PC-3 (cell line): ENCODE measurements at places on chromosomes 4 and X. TPM values are rescaled to one million over a fixed set of nuclear protein-coding genes. Genes with fewer than 3 reads are reported as not detected.

VEGFC gene
- 36.6 and 43.4 TPM in 2 replicates for total RNA-seq

- peak; percentile 71 for DNase-seq
Observed at GRCh38 chr4:172648471-172648870, 520.1 kb upstream of the GALNT7 start.

FAM133A gene
- total RNA-seq = 0.06 and 0.07 TPM in 2 replicates

DNA sequence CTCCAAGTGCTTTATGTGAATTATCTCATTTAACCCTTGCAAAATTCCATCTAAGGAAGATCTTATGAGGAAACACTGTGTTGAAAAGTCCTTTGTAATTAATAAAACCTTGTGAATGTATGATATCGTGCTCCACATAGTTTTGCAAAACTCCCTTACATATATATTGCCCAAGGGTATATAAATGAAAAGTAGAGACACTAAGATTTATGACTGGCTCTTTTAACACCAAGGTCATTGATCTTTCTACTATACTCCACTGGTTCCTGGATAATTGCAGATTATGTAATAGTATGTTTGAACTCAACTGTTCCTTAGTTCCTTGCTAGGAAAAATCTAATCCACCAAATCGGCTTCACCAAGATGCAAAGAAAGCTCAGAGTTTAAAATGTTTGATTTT is 48.0 kb upstream of the TMEM33 start:
- no peak for DNase-seq

DNA sequence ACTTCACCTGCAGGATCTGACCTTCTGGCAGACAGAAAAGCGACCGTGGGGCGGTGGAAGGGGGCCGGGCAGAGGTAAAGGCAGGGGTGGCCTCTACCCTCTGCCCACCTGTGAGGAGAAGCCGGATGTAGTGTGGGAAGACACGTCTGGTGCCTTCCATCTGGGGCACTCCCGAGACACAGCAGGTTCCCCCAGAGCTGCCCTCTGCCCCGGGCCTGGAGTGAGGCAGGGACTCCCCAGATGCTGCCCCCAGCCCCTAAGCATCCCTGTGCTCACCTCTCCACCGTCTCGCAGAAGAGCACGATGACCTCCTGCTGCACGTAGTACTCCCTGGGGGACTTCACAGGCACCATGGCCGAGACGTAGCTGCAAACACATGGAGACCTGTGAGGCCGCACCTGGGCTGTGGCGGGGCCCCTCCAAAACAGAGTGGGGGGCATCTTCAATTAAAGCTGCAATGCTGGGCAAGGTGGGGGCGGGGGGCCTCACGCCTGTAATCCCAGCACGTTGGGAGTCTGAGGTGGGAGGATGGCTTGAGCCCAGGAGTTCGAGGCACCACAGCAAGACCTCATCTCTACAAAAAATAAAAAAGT is 75.3 kb upstream of the MXD4 start:
- DNase-seq = no peak

DNA sequence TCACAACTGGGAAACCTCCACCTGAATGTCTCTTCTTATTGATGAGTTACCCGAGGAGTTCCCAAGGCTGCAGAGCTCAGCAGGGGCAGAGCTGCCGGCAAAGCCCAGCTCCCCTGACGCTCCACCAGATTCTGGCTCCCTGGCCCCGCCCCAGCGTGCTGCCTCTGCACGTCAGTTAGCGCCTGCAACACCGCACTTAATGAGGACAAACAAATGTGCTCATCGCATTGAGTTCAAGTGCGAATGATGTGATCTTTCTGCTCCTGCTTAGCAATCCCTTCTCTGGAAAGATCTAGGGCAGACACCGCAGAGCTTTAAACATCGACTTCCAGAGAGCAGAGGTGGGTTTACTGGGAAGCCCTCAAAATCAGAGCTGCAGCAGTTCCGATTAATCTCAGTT is 55.5 kb upstream of the FBXW7 start:
- no peak for DNase-seq

- no peak for DNase-seq
Observed at GRCh38 chrX:131821945-131822622, 201.0 kb upstream of the STK26 start.

DNA sequence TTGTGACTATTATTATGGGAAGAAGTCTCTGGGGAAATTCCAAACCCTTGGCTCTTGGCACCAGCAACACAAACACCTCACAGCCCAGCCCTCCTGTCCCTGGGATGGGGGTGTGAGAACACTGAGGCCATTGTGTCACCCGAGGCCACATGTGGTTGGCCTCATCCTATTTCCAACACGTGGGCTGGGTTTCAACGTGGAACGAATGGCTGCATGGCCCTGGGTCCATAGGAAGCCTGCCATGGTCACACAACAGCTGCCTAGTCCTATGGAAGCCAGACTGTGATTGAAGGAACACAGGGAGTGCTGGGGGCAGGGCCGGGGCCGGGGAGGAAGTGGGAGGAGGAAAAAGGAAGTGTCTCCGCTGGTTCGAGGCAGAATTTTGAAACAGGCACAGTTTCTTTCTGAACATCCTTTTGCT is 10.0 kb downstream of the CLCN4 start:
- no peak for DNase-seq

DNA sequence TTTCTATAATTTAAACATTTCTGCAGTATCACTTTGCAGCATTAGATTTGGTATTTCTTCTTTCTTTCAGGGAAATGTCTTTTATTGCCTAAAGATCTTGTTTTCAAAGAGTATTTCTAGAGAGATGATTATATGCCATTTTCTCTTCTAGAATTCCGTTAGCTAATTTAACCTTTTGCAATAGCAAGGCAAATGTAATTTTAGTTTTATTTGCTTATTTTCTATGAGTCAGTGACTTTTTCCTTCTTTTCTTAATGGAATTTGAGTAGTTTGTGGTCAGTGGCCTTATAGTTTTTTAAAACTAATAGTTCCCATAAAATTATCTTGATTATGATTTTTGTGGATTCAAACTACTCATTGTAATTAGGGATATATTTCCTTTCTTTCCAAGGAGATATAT is 72.2 kb downstream of the CCKAR start:
- no peak for DNase-seq

- DNase-seq = peak; percentile 70
Observed at GRCh38 chr4:176838601-176839433, 46.1 kb upstream of the VEGFC start.

DNA sequence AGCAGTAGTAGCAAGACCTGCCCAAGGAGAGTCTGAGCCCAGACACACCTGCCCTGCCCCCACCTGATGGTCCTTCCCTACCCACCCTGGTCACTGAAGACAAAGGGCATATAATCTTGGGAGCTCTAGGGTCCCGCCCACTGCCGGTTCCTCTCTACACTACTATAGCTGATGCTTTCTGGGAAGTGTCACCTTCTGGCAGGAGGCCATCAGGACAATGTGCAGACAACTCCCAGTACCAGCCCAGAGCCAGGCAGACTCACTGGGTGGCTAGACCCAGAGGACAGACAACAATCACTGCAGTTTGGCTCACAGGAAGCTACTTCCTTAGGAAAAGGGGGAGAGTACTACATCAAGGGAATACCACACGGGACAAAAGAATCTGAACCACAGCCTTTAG is 312.7 kb downstream of the SPRY1 start:
- DNase-seq = peak; percentile 25

SHOX gene
- not detected in 2 replicates for total RNA-seq
